ENCODE measurements at places on chromosomes 13 and 19.

DNA sequence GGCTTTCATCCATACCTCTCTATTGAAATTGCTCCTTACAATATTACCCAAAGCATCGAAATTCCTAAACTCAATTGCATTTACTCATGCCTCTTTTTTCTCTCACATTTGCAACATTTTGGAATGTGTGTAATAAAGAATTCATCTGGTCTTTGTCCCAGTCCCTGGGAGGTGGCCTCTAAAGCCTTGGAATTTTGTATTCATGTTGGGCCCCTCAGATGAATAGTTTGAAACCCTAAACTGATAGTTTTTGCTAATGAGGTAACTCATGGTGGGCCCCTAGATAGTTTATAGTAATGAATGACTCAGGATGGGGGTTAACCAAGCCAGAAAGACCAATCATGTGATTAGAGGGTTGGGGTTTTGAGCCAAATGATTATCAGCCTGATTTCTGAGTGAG lies 490.4 kb downstream of the DIAPH3 start:
- DNase-seq = no peak

DNA sequence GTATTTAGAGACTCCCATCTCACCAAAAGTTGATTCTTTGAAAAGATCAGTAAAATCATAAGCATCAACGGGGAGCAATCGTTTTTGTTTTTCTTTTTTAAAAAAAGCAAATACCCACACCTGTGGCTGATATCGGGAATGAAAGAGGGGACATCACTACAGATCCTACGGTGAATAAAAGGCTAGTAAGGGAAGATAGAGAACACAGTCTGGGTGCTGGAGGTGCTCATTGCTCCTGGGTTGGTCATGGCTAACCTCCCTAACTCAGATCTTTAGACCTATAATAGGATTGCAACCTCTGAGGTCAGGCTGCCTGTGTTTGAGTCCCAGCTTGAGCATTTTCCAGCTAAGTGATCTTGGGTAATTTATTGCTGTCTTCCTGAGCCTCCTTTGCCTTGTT lies 1.1 kb downstream of the EHD2 start:
- no peak for DNase-seq

GRCh38 chr19:29480507-29480906 lies 45.3 kb upstream of the VSTM2B start:
- DNase-seq = no peak

- no peak for DNase-seq
These were observed 33.9 kb downstream of the CAPN12 start for GRCh38 chr19:38710416-38710702.

DNA sequence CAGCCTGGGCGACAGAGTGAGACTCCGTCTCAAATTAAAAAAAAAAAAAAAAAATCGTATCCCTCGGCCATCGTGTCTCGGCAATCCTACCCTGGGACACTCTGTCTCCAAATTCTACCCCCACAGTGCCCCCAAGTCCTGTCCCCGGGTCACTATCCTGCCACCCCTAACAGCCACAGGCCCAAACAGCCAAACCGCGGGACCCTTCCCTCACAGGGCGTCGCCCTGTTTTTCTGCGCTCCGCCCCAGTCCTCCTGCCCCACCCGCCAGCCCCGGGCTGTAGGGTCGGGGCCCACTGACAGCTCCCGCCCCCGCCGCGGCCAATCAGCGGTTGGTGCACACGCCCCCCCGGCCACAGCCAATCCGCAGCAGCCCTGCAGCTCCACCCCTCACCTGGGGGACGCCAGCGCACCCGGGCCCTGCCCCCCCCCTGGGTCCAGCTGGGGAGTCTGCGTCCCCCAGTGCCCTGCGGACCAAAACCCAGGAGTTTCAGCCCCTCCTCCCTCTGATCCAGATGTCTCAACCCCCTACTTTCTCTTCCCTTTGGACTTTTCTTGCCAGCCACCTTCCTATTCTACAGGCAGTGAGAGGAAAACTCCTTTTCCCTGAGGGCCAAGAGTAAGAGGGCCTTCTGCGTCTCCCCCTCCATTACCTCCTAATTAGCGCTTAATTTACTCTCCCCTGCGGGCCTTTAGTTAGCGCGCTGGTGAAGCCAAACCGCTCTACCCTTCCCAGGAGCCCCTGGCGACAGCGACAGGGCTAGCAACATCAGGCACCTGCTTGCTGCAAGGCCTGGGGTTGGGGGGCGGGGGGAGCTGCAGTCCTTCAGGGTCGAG lies 1.5 kb upstream of the BCAT2 start:
- peak; percentile 64 for DNase-seq

DNA sequence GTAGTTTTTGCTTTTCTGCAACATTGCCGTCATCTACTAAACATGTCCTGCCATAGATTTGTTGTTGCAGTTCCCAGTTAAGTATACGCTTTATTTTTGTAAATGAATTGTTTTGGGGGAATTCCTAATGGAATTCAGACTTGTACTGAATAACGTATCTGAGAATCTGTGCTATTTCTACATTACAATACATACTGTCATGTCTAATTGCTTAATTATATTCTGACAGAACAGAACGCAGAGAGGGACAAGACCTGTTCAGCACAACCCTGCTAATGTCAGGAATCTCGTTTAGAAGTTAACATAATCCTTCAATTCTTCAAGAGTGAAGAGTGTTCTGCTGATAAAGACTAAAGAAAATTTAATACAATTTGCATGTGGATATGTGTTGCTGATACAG lies 861.1 kb upstream of the KLHL1 start:
- no peak for DNase-seq

DNA sequence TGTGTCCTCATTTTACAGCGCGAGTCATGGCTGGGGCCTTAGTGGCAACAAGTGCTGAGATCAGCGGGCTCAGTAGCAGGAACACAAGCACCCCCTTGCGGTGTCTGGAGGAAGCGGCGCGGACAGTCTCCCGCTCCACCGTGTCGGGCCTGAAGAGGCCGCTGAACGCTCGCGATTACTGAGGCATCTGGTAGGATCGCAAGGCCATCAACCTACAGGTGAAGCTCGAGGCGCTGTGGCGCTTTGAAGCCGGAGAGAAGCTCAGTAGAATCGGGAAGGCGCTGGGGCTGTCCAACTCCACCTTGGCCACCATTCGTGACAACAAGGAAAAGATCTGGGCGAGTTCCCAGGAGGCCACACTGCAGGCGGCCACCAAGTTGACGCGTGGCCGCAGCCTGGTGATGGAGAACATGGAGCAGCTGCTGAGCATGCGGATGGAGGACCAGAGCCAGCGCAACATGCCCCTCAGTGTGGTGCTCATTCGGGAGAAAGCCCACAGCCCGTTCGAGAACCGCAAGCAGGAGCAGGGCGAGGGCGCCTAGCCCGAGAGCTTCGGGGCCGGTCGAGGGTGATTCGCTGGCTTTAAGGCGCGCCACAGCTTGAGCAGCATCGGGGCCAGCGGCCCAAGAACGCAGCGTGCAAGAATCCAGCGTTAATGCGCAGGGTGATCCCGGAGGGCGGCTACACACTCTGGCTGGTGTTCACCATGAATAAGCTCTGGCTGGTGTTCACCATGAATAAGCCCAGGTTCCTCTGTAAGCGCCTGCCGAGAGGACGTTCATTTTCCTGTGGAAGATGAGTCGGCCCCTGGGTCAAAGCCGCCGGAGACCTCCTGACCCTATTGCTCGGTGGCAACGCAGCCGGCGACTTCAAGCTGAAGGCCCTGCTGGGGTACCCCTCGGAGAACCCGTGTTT lies 8.3 kb upstream of the MZF1 start:
- DNase-seq = peak; percentile 91

- DNase-seq = no peak
These were observed 717.7 kb upstream of the ATXN8OS start for GRCh38 chr13:69389899-69390298.

GRCh38 chr13:42277618-42278276 lies 5.8 kb downstream of the AKAP11 start:
- no peak for DNase-seq

- DNase-seq = no peak
These were observed 897 bp downstream of the C19orf33 start for GRCh38 chr19:38304866-38305429.

GRCh38 chr13:50561739-50562138 lies 281.8 kb downstream of the DLEU7 start:
- DNase-seq = no peak

DNA sequence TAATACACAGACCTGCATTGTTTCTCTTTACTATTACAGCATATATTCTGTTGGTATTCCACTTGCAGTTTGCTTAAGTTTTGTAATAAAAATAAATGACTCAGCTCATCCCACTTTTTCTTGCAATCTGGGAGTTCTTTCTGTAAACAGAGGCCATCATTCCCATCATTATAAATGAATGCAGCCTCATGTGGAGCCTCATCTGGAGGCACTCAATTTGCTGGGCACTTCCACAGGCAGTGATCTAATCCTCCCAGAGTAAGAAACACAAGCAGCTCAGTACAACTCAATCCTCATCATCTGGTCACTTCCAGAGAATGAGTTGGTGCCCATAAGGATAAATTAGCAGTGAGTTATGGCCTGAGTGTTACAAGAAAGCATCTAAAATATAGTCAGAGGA lies 2801.9 kb downstream of the PCDH9 start:
- DNase-seq = no peak

GRCh38 chr19:4748589-4748988 lies 24.9 kb upstream of the DPP9 start:
- no peak for DNase-seq

DNA sequence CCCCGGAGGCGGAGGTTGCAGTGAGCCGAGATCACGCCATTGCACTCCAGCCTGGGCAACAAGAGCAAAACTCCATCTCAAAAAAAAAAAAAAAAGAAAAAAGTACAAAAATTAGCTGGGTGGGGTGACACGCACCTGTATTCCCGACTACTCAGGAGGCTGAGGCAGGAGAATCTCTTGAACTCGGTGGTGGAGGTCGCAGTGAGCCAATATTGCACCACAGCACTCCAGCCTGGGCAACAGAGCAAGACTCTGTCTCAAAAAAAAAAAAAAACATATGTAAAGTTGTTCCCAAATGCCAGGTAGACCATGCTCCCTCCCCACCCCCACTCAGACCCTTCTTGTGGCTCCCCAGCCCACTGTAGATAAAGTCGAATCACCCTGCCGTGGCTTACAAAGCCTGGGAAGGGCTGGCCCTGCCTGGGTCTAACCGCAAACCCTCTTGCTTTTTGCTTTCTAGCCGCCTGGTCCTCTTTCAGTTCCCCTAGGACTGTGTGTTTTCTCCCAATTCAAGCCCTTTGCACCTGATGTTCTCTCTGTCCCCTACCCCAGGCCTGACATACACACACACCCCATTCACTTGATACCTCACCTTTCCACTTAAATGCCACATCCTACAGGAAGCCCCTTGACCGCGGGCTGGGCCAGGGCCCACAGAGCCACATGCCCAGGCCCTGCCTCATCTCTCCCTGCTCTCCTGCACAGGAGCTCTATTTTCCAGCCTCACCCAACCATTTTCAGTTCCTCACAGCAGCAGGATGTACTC lies 34.4 kb downstream of the MAP4K1 start:
- DNase-seq = no peak

DNA sequence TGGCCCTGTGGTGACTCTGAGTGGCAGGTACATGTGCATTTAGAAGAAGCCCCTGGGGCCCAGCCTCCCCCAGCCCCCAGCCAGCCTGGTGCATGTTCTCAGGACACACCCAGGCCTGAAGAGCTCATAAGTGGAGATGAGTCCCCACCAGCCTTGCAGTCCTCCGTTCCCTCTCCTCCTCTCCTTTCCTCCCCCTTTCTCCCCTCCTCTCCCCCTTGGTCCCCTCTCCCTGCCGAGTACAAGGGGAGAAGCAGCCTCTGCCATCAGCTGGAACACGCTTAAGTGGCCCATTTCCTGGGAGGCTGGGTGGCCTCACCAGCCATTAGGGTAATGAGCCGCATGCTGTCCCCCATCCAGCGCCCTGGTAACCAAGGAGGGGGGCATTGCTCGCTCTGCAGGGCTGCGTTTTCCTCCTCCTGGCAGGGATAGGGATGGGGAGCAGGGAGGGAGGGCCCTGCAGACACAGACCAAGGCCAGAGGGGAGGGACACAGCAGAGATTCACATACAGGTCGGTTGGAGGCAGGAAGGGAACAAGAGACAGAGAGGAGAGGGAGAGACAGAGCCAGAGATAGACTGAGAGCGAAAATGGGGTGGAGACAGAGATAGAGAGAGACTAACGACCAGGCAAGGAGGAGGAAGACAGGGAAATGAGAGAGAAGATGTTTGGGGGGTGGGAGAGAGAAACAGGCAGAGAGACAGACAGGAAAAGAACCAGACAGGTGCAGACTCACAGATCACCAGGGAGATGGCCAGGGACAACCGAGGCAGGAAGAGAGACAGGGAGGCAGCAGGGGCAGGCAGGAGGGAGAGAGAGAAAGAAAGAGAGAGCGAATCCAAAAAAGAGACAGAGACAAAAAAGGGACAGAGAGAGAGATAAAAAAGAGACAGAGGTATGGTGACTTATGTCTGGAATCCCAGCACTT lies 19.3 kb upstream of the DPP9 start:
- no peak for DNase-seq

GRCh38 chr19:41263042-41263849 lies 926 bp upstream of the HNRNPUL1 start:
- peak; percentile 86 for DNase-seq

- DNase-seq = no peak
These were observed 79.6 kb upstream of the POMP start for GRCh38 chr13:28579322-28579721.

- no peak for DNase-seq
These were observed 14.6 kb downstream of the SYT3 start for GRCh38 chr19:50624949-50625600.

- no peak for DNase-seq
These were observed 18.6 kb downstream of the PHLDB3 start for GRCh38 chr19:43485951-43486350.

- no peak for DNase-seq
These were observed 1.9 kb downstream of the LDLR start for GRCh38 chr19:11090997-11091702.

- peak; percentile 12 for DNase-seq
These were observed 943 bp downstream of the GJB6 start for GRCh38 chr13:20230913-20231838.

DNA sequence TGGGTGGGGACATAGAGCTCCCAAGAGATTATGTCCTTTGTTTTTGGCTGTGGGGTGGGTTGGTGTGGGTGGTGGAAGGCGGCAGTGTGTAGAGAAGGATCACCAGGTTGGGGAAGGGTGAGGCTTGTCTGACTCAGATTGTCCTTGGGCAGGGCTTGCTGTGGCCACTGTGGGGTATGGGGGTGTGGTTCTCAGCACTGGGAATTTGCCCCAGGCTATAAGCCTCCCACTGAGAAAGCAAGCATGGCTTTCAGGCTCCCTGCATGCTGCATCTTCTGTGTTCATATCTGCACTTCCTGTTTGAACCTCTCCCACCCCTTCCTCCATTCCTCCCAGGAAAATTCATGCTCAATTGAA lies 34.9 kb downstream of the DNAJC15 start:
- DNase-seq = no peak

DNA sequence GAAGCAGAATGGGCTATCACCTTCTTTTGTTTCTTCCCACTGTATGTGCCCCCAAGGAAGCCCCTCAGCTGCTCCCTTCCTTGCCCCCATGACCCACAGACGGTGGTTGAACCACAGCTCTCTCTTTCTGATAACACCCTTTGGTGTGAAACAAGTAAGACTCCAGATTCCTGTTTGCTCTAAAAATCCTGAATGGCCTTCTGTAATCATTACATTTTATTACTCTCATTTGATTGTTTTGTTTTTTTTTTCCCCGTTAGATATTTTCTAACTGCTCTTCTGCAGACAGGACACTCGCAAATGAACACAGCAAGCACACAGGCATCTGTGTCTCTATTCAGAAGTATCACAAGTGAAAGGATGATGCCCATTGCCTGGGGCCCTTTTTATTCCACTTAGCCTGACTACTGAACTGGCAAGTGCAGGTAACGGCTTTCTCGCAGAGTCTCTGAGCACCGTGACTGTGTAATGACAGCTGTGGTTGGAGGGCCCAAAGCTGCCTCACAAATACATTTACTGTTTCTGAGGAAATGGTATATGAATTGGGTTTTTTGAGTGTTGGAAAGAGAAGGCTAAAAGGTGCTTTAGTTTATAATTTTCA lies 59.3 kb downstream of the OXGR1 start:
- DNase-seq = no peak

Measured in CD4-positive, alpha-beta T cell treated with Interleukin-2 at 100 ng/mL for 4 hours (primary cell).